ENCODE measurements at places on chromosomes 16 and 17.
A peak's percentile ranks its signal among the peaks of the same experiment; 100 is the strongest.

DNA sequence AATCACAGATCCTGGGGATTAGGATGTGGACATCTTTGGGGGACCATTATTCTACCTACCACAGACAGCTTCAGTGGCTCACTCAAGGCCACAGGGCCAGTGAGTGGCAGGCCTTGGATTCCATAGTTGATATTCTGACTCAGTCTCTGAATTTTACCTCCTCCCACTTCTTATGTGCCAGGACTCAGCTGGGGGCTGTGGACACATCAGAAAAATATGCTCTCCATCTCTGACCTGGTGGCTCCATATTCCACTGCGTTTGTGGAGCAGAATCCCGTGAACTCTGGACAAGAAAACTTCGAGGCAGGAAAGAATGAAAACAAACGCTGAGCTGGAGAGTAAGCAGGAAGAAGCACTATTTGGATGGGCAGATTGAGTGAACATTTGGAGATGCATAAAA, 301.8 kb upstream of the MAF start:
- no peak for DNase-seq

- DNase-seq = no peak
Measured at GRCh38 chr16:58409316-58409973, 17.2 kb downstream of the GINS3 start.

DNA sequence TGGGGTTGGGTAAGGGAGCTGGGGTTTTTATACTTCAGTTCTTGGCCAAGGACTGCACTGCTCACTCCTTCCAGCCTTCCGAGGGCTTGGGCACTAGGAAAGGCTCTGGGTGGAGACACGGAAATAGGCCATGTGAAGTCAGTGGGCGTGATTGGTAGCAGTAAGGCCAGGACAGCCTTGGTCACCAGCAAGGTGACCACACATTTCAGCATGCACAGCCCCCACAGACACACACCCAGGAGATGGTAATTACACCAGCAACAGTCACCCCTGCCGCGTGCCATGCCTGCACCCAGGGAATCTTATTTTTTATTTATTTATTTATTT, 252.5 kb downstream of the SEC14L1 start:
- no peak for DNase-seq

DNA sequence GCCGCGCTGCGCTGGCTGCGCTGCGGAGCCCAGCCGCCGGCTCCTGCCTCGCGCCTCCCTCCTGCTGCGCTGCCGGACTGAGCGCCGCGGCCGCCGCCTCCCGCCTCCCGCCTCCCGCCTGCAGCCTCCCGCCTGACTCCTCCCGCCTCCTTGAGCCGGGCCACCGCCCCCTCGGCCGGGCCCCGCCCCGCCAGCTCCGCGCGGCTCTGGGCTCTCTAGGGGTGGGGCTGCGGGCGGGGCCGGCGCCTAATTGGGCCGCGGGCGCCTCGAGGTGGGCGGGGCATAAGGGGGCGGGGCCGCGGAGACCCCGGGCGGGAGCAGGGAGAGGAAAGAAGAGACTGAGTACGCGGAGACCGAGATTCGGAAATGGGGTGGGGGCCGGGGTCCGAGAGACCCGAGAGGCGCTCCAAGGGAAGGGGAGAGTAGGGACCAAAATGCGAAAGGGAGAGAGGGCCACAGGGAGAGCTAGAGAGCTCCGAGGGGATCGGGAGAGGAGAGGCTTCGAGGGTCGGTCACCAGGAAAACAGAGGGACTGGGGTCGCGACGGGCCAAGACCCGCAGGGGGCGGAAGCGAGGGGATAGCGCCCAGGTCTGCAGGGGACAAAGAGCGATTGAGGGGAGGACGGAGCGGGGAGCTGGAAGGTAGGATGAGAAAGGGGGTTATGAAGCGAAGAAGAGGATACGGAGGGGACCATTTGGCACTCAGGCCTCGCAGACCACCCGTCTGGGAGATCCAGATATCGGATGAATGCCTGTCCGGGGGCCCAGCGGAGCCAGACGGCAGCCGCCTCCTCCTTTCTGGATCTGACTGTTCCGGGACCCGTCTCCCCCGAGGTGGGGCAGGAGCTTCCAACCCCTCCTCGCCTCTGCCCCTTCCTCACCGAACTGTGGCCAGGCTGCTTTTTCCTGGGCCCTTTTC, at the start of gene C1QL1:
C1QL1 (minus strand) TSS at position 79 of the 919 bp plus-strand sequence. CDS start 255 bp downstream, outside the sequence.
- peak; percentile 80 for DNase-seq

GRCh38 chr17:81566461-81567126, 14.4 kb upstream of the FAAP100 start:
- no peak for DNase-seq

DNA sequence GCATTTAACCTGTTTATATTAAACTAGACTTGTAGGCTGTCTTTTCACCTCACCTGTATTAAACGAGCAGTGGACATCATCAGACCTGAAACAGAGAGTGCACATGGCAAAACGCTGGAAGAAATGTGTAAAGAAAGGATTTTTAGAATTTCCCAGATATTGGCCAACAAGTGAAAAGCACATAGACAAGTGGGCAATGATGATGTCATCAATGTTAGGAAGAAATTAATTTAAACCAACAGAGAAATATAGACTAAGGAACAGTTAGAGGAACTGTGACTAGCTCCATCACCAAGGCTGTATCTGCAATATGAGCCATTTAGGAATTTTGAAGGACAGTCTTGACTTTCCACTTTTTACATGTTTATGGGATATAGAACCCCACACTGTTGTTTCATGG, 67.1 kb upstream of the SLC12A3 start:
- no peak for DNase-seq

DNA sequence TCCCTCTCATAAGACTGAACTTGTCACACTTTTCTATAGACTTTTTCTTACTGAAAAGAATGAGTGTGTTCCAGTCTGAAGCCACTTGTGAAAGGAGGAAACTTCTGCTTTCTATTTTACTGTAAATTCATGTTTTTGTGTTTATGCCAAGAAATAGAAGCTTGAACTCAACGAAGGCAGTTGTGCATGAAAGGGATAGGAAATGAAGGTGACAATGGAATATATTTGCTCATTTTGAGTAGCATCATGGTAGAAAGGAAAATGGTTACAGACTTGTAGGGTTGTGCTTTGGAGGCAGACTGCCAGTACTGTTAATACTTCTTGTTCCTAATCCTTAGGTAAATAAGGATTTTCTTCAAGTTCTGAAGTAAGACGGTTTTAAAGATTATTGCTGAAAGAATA, 8.1 kb downstream of the CLTC start:
- DNase-seq = no peak

DNA sequence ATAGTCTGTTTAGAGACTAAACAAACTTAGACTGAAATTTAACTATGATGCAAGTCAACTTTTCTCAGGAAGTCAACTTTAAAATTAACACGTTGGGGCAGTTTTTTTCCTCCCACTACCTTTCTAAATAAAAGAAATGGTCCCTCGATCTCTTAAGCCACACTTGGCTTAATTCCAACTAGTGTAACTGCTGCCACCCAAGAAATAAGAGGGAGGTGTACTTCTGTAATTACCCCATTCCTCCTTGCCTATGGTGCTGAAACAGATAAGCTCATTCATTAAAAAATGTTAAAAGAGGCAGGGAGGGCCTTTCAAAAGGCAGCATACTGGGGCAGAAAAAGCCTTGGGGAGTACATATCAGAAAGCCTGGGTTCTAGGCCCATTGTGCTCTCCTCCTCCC, 59.8 kb downstream of the NCOR1 start:
- DNase-seq = no peak

DNA sequence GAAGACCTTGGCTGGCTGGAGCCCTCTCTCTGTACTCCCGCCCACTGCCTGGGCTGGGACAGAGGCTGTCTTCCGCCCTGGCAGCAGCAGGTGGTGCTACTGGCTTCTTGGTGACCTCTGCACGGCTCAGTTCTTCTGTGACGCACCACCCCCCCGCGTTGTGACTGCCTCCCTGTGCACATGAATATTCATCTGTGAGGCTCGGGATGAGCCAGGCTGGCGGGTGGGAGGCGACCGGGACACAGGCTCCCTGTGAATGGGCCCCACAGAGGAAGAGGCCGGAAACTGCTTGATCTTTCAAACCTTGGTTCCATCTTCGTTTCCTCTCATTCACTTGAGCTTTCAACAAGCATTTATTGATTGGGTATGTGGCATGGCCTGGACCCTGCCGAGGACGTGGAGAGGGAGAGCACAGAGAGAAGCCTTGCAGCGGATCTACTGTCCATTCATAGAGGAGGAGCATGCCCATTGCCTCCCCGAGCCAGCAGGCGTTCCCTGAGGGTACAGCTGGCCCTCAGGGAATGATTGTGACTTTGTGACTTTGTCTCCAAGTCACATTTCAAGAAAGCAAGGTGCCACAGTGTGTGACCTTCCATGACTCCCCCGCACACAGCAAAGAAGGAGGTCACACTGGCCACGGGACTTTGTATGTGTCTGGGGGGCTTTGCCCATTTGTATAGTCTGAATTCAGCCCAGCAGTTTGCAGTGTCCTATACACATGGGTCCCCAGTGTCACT, 45.0 kb downstream of the B9D1 start:
- DNase-seq = no peak

DNA sequence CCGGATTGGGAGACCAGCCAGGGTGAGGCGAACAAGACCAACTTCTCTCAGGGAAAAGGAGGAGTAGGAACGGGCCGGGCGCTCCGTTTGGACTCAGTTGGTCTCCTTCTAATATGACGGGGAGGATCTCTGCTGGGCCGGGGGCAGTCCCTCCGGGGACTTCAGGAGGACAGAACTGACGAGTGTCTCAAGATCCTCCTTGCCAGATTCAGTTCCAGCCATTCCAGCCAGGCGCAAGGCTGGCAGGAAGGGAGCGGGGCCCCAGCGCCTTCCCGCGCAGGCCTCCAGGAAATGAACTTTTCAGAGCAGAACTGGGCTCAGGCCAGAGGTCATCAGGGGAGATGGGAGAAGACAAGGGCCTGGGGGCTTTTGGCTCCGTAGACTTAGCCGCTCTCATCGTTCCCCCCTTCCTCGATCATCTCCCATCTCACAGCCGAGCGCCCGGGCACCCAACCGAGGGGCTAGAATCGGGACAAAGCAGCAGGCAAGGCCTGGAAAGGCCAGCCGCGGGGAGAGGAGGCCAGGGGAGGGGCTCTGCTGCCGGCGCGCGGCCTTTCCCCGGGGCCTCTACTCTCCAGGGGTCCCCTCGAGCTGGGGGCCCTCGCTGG, 1.6 kb downstream of the ZNF423 start:
- DNase-seq = no peak

- DNase-seq = no peak
Measured at GRCh38 chr16:55832773-55833691, at the start of gene CES1. CES1 (minus strand) TSS chr16:55833096; CDS start chr16:55833055, 41 bp downstream.

DNA sequence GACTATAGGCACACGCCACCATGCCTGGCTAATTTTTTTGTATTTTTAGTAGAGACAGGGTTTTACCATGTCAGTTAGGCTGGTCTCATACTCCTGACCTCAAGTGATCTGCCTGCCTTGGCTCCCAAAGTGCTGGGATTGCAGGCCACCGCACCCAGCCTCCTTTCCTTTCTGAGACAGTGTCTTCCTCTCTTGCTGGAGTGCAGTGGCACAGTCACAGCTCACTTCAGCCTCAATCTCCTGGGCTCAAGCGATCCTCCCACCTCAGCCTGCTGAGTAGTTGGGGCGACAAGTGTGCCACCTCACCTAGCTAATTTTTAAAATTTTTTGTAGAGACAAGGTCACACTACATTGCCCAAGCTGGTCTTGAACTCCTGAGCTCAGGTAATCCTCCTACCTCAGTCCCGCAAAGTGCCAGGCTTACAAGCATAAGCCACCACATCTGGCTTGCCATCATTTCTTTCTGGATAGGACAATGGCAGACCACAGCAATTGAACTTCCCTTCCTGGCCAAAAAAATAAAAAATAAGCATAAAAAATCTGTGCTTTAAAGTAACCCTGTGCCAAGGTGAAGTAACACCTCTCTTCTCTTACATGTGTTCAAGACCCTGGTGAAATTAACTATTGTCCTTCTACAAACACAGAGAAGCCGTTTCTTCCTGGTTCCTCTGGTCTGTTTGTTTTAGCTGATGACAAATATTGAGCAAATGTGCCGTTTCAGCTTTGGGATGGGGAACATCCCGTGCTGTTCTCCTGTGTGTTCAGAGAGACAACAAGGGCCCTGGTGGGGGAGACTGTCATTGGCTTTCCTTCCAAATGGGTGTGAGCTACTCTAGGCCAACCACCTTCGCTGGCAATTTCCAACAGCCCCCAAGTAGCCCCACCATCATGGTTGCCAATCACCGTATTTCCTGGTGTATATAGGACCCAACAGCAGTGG, 60.2 kb downstream of the EMP2 start:
- DNase-seq = no peak

DNA sequence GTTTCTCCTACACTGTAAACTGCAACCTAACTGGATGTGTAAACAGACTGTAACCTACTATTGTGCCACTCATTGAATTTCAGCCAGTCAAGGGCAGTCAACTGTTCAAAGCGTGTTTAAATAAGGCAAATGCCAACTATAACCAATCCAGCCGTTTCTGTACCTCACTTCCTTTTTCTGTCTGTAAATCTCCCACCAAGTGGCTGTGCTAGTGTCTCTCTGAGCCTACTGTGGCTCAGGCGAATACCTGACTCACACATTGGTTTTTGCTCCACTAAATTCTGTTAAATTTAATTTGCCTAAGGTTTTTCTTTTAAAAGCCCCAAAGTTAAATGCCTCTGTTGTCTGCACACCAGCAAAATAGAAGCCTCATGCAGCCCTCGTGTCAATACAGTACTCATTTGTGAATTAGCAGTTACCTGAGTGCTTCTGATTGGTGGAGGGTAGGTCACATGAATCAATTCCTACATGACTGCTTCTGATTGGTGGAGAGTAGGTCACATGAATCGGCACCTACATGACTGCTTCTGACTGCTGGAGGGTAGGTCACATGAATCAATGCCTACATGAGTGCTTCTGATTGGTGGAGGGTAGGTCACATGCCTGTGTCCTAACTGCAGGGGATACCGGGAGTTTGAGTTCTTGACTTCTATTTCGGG, 31.1 kb upstream of the CCR7 start:
- DNase-seq = no peak

GRCh38 chr16:48158296-48158695, 2.5 kb upstream of the ABCC12 start:
- no peak for DNase-seq

DNA sequence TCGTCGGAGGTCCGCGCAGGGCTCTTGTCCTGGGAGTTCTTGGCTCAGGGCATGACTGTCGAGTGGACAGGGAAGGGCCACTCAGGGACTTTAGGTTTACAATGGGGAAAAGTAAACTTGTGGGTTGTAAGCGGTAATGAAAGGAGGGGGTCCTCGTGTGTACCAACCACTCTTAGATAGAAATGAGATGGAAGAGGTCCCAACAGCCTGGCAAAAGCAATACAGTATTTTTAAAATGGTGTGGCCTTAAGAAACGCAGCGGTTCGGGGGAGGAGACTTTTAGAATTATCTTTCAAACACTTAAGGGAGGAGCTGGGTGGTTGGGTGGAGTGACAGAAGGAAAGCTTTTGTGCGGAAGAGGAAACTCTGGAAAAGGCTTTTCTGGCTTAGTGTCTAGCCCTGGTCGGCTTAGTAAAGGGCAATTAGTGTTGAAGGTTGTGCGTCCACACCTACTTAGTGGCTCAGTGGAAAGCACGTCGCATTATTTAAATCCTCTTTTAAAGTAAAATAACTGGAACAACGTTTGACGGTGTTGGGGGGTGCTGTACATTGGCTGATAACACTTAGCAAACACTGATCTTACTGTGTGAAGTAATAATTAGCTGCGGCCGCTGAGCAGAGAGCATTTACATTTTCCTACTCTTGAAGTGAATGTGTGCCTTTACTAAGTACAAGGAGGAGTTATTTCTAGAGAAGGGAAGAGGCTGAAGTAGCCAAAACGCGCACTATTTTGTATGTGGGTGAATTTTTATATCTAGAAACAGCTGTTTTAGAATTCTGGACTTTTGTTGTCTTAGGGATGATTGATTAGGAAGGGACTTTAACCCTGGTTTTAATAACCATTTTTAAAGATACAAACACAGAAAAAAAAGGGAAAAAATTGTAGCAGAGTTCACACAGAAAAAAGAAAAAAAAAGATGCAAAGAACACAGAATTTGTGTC, 1.0 kb downstream of the WSB1 start:
- peak; percentile 37 for DNase-seq

GRCh38 chr16:23957287-23957686, 121.5 kb downstream of the PRKCB start:
- DNase-seq = no peak
